Activated CD4-positive, alpha-beta T cell treated with anti-CD3 and anti-CD28 coated beads for 24 hours (primary cell): ENCODE measurements at places on chromosomes 2 and 18.

GRCh38 chr2:188381614-188382013 is 89.9 kb downstream of the GULP1 start:
- no peak for DNase-seq

- no peak for DNase-seq
These were observed 37.9 kb downstream of the SEMA4F start for GRCh38 chr2:74691929-74692328.

DNA sequence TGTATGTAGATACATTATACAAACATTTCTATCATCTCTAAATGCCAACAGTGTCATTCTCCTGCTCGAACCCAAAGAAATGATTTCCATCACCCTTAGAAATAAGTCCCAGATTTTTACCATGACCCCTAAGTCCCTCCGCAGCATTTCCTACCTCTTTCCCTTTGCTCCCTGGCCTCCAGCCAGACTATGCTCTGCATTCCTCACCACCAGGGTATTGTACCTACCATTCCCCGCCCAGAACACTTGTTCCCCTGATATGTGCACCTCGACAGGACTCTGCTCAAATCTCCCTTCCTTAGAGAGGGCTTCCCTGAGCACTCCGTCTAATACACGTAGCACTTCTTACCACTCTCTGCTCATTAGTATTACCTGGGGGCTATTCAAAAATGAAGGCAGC is 630.2 kb downstream of the ARHGAP15 start:
- DNase-seq: no peak

DNA sequence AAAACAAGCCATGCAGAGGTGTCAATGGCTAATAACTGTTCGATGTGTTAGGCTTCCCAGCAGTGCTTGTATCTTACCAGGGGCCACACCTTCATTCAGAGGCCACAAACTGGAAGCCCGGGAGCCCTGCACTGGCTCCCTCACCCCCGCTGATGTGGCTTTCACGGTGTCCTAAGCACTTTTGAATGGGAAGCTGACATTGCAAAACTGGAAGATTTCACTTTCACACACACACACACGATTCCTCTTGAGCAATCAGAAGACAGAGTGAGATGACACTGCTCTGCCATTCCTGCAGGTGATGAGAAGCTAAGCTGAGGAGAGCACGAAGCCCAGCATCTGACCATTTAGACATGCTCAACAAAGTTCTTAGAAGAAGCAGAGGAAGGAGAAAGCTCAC is 8.6 kb upstream of the ZNF407 start:
- no peak for DNase-seq

DNA sequence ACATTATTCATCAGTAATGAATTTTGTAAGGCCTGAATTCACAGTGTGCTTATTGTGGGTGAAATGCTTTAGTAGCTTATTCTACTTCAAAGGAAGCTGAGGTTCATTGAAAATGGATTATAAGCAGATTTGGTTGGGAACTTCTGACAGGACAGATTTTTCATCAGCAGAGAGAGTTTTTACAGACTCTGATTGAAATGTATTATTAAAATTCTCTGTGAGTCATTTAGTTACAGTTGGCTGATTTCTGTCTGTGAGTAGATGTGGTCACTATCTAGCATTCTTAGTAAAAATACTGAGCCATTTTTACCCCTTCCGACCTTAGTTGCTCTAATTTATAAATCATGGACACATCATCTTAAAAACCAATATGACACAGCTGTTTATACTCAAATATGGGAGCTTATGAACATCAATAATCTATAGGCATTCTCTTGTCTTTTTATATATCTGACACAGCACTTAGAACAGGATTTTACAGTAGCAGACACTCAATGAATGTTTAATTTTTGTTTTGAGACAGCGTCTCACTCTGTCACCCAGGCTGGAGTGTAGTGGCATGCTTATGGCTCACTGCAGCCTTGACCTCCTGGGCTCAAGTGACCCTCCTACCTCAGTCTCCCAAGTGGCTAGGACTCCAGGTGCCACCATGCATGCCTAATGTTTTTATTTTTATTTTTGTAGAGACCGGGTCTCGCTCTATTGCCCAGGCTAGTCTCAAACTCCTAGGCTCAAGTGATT is 239.6 kb downstream of the BABAM2 start:
- no peak for DNase-seq

- DNase-seq: peak; percentile 25
These were observed 1.4 kb downstream of the LBH start for GRCh38 chr2:30232801-30233130.

- DNase-seq: no peak
These were observed 1286.2 kb downstream of the SUCLG1 start for GRCh38 chr2:83172841-83173240.

GRCh38 chr18:7146067-7146466 is 28.5 kb upstream of the LAMA1 start:
- DNase-seq: no peak

DNA sequence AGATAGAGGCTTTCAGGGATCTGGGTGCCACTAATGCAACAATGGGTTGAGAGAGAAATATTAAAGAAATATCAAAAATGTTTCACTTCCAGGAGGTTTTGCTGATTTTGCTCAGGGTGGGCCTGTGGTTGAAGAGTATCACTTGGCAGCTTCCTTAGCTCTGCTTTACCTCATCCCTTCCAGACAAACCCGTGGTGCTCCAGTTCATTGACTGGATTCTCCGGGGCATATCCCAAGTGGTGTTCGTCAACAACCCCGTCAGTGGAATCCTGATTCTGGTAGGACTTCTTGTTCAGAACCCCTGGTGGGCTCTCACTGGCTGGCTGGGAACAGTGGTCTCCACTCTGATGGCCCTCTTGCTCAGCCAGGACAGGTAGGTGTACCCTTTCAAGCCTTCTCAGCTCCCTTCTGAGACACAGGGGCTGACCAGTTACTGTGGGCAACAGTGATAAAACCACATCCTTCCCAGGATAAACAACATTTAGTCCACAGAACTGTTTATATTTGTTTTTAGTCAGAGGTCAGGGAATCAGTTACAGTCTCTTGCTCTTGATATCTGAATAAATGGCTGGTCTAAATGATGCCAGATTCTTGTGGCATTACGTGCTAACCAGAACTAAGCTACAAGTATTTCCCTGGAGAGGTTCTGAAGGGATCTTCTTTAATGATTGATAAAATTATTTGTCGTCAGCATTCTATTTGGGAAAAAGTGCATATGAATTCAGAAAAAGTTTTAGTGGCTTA is 7.0 kb downstream of the SLC14A1 start:
- no peak for DNase-seq

DNA sequence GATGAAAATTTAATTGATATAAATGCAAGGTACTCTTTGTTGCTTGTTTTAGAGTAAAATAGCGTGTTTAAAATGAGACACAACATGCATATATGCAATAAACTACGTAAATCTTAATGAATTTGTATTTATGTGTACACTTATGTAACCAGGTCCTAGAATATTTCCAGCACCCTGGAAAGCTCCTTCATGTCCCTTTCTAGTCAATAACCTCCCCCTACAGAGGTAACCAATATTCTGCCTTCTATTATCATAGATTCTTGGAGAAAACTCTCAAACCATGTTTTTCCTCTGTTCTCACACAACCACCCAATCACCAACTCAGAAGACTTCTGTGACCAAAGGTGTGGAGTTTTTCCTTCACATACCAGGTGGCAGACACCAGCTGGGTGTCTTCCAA is 79.6 kb upstream of the THUMPD2 start:
- DNase-seq: no peak

DNA sequence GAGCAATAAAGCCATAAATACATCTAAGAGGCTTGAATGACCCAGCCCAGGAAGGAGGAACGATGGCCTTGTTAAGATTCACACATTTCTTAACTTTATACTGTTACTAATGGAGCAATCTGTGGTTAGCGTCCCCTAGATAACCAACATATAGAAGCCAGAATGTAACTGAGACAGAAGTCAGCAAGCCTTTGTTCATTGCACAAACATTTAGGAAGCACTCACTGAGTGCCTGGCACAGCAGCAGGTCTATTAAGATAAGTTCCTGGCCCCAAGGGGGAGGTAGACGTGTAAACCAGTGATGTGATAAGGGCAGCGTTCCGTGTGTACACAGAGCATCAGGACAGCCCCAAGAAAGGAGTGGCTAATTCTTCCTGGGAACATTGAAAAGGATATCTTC is 63.6 kb upstream of the ATL2 start:
- no peak for DNase-seq

DNA sequence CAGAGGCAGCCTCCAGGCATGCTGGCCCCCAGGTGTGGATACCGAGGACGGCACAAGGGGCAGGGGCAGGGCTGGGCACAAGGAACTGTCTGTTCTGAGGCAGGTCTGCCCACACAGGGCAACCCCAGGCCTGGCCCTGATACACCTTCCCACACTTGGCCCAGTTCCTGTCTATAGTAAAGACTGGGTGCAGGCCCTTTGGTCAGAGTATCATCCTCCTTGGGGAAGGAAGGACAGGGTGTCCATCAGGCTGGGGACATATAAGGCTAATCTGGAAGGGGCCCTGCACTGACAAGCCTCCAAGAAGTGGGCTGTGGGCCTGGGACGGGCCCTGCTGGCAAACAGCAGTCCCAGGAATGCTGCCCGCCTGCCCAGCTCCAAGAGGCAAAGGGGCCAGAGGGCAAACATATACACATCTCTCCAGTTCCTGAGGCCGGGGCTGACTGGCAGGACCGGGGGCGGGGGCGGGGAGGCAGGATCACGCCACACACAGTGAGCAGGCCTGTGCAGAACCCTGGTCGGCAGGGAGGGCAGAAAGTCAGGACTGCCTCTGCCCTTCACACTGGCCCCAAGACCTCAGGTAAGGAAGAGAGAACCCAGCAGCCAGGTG is 18.9 kb downstream of the SDC1 start:
- no peak for DNase-seq

- no peak for DNase-seq
These were observed 86.5 kb upstream of the MYO3B start for GRCh38 chr2:170091436-170091835.

DNA sequence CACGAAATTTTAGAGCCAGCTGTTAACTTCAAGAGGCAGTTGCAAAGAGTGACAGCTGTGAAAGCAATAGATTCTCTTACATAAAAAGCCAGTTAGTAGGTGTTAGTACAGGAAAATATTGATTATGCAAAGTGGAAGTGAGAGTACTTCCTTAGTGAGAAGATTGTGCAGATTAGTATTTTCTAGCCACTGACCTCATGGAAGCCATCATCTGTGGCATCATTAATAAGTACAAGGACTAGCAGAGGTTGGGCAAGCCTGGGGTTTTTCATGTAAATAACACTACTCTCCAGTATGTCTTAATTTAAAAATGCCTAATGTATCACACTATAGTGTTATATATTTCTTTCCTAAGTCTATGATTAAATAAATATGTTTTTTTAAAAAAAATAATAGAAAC is 166.2 kb upstream of the DTNA start:
- DNase-seq: no peak

DNA sequence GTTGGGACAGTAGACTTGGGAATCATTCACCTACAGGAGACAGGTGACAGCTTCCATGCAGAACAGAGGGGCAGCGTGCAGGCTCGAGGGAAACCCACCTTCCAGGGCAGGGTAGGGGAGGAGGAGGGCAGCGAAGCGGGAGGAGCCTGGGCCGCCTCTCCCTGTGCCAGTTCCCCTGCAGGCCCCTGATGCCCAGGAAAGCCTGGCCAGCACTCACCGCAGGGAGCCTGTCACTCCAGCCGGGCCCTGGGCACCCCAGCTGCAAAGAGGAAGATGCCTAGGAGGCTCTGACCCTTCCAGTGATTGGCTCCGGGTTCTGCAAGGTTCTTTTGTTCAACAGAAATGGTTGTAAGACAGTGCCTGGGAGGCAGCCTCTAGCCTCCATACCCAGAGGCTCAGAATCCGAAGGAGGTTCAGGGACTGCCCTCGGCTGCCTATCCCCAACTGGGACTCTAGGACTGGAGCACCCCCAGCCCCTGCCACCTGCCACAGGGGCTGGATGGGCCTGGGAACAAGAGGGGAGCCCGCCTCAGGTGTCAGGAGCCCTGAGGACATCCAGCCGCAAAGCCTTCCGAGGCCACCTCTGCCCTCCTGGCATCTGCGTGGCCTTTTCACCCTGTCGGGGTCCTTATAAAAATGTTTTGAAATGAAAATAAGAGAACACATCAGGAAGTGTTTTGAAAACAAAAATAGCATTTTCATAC is 103.2 kb downstream of the PTGR3 start:
- DNase-seq: no peak

GRCh38 chr2:79025421-79025820 is at the start of gene REG3G:
REG3G (plus strand) TSS chr2:79025702; CDS start chr2:79026094, 392 bp downstream.
- no peak for DNase-seq

- DNase-seq: no peak
These were observed 59.9 kb upstream of the SPAG16 start for GRCh38 chr2:213224366-213224765.

GRCh38 chr18:57027190-57027708 is 119.6 kb upstream of the BOD1L2 start:
- DNase-seq: no peak

GRCh38 chr2:181456660-181457120 is 496 bp upstream of the ITGA4 start:
- peak; percentile 40 for DNase-seq

- no peak for DNase-seq
These were observed 40.4 kb upstream of the MAL start for GRCh38 chr2:94984964-94985575.

- DNase-seq: no peak
These were observed 109.1 kb downstream of the SMAD2 start for GRCh38 chr18:47821314-47821713.
